Placental pericyte (primary cell): ENCODE measurements at places on chromosomes 3 and 15. TPM values are rescaled to one million over a fixed set of nuclear protein-coding genes. Genes with fewer than 3 reads are reported as not detected.

The WNT5A gene
- total RNA-seq = 128 and 1,124 TPM in 2 replicates

The RGMA gene
- not detected in 2 replicates for total RNA-seq

The ZDHHC23 gene
- 0.72 and 1.1 TPM in 2 replicates for total RNA-seq

The WDR76 gene
- total RNA-seq = 1.5 and 25.2 TPM in 2 replicates

The BSN gene
- total RNA-seq = 0.14 and 0.22 TPM in 2 replicates

The P2RY1 gene
- total RNA-seq = under 0.01 and 0.43 TPM in 2 replicates

The SLC28A1 gene
- not detected in 2 replicates for total RNA-seq

The XIRP1 gene
- total RNA-seq = 0.14 TPM in 1 of 2 replicates, not detected in the other

The GOLGA6B gene
- total RNA-seq = not detected in 2 replicates

The IMPG2 gene
- total RNA-seq = 0.14 and 0.22 TPM in 2 replicates

The LRTM1 gene
- not detected in 2 replicates for total RNA-seq

The HEG1 gene
- 93.2 and 370 TPM in 2 replicates for total RNA-seq

The GOLGA6L4 gene
- total RNA-seq = 0.66 and 1.1 TPM in 2 replicates

The GPR160 gene
- total RNA-seq = 0.14 and 0.44 TPM in 2 replicates

The SERPINI2 gene
- not detected in 2 replicates for total RNA-seq

The EMC7 gene
- total RNA-seq = 44.4 and 56.0 TPM in 2 replicates

The NRG4 gene
- not detected in 2 replicates for total RNA-seq
